Fibroblast of skin of scalp (primary cell): ENCODE measurements at places on chromosomes 5 and 9.

GRCh38 chr5:42108468-42108867 is 183.4 kb downstream of the FBXO4 start:
- DNase-seq, result no peak

- no peak for DNase-seq
These were observed 74.1 kb downstream of the GALNT10 start for GRCh38 chr5:154264549-154265196.

DNA sequence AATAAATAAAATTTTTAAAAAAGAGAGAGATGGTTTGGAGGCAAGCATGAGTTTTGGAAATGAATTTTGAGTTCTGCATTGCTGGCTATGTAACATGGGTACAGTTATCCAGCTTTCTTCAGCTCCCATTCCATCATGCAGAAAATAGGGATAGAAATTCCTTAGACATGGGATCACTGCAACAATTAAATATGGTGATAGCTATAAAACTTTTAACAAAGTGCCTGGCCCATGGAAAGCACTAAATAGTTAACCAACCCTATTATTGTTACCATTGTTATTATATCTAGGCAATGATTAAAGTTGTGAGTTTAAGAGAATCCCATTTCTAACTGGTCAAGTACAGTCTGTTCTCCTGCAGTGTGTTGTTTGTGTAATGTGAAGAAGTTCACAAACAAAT is 115.4 kb upstream of the GAS1 start:
- DNase-seq, result peak; percentile 21

DNA sequence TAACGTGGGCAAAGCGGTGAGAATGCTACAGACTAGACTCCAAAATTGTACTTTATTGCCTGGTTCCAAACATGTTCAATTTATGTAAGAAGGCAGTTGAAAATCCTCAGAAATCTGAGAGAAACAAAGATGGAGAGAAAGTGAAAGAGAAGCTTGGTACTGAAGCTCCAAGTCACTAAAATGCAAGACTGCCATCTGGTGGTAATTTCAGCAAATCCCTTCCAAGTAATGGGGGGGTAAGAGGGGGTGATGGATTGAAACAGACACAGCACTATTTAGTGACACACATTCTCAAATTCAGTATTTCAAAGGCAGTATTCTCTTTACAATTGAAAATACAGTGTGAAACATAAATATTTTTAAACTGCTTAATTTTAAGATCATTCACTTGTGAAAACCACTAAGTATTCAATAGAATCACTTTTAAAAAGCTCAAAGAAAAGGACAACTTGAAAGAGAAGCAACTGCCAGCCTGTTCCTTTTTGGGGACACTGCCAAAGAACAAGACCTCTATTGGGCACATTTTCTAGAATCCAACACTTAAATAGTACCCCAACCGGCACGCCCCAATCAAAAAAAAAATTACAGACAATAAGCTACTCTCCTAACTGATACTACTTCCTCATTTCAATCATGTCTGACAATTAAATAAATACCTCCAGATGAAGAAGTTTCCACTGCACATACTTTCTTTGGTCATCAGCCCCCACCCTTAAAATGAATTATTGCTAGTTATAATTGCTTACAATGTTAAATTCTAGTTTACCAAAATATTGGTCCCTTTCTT is 131.5 kb downstream of the AGTPBP1 start:
- DNase-seq, result peak; percentile 80

DNA sequence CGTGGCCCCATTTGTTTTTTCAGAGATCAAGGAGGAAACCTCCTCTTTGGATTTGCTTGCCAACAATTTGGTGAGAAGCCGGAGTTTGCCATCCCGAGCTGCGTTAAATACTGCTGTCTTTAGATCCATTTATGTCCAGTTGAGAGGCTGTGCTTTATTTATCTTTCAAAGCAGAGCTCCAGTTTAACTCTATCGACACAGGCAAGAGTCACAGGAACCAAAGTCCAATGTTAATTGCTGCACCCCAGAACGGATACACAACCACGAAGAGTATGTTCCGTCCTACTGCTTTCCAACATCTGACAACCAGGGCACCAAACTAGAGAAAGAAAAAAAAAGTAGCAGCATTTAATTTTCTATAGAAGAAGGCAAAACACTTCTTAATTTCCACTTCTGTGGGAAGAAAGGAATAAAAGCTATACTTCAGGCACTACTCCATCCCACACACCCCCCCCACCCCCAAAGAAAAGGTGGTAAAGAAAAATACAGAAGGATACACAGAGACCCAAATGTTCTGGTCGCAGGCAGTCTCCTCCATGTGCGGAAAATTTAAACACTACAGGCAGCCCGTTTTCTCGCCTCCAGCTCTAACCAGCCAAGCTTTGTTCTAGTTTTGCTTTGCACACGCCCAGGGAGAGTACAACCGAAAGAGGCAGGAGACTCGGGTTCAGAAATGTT is 1.1 kb downstream of the FEM1C start:
- peak; percentile 55 for DNase-seq

DNA sequence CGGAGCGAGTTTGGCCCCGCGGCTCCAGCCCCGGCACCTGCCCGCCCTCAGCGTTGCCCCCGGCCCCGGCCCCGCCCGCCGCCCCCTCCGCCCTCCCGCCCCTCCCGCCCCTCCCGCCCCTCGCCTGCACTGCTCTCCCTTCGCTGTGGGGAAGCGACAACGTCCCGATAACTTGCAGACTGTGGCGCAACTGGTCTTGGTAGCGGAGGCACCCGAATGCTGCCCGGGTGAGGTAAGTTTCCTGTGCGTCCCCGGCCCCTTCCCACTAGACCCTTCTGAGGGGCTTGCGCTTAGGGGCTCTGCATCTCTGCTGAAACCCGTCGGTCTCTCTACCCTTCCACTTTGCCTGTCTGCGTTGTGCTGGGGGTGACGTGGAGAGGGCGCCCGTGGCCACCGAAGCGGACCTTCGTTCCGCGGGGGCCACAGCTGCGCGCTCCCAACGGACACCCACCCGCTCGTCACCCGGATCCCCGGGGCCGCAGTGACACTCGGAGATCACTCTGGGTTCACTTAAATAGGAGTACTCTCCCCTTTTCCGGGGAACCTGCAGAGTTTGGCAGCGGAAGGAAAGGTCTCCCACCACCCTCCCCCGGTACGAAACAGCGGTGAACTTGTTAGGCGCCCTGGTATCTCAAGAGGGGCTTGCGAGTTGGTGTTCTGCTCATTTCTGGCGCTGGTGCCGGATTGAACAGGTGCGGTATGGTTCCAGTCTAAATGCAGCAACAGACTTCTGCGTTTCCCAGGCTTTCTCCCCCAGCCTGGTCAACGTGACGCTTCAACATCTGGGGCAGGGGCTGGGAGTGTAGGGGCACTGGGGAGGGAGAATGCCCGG is 707 bp downstream of the PIP5K1B start:
- no peak for DNase-seq

- peak; percentile 60 for DNase-seq
These were observed 339.2 kb downstream of the GLIS3 start for GRCh38 chr9:3960661-3961144.

DNA sequence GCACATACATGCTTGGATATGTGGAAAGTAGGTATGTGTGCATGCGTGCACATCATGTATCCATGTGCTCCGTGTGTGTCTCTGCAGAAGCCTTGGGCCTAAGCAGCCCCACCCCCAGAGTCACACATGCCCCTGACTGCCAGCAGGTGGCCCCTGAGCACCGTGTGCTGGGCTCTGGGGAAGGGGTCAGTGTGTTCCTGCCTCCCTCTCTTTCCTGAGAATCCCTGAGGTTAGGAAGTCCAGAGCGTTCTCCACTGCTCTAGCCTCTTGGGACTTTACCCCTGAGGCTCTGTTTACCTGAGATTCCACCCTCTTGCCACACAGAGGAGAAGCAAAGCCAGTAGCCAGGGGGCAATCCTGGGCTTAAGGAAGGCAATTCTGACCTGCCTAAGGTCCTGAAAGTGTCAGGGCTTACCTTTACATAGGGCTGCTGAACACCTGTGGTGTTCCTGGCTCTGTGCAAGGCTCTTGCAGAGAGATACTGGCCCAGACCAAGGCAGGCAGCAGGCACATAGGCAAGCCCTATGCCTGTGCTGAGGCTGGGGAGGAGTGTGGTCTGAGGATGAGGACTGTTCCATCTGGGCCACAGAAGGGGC is 207.3 kb downstream of the TMEM38B start:
- peak; percentile 66 for DNase-seq

DNA sequence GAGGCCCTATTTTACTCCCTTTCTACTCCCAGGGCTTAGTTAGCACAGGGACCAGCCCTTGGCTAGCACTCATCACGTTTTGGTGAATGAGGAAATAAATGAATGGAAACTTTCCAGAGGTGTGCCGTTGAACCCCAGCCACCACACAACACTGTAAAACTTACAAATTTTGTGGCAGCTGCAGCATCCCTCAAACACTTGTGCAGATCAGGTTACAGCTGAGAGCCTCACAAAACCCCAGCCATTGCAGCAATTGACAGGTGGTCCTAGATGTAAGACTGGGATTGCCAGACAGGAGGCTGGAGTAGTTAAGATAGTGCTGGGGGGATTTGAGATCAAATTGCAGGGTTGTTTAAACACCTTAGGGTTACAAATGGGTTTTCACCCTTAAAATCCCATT is 482.2 kb upstream of the KIF2A start:
- DNase-seq, result no peak

DNA sequence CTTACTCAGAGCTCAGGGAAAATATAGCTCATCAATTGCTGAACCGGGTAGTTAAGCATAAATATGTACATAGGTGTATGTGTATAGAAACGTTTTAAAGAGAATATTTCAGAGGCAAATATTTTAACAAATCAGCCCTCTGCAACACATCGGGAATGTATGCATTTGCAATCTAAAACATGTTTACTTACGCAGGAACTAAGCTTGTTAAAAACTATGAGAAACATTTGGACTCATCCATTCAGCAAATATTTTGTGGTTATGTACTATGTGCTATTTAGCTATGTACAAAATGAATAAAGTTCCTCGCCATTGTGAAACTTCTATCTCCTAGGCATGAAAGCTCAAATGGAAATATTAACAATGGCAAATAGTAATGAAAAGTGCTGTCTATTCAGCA is 469.9 kb downstream of the ARHGEF28 start:
- DNase-seq, result peak; percentile 86

DNA sequence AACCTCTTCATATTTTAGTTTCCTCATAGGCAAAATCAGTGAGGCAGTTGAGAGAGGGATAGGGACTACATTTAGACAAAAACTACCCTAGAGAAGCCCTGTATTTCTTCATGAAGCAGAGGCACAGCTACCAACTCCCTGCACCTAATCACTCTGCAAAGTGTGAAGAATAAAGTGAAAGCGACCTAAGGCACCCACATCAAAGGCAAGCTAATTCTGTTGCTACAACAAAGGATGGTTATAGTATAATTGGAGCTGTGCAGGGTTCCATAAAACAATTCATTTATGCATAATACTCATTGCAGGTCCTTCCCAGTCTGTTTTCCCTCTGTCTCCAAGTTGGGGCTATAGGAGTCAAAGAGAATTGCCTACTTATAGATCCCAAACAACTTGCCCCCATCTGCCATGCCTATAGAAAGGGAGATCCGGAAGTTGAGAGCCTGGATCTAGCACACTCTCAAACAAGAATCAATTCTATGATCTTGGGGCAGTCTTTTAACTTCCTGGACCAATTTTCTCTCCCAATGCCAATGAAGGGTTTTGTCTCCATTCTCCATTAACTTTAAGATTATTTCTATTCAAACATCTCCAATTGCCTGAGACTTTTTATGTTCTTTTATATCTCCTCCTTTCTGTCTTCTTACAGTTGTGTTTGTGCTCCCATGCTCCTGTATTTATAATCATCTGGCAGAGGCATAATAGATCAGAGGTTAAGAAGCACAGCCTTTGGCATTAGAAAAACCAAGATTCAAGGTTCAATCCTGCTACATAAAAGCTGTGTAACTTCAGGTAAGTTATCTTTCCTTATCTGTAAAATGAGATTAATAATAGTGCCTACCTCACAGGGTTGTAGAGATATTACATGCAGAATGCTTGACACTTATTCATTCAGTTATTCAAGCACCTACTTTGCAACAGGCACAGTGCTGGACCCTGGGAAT is 56.0 kb upstream of the PTGER4 start:
- no peak for DNase-seq

- peak; percentile 20 for DNase-seq
These were observed 246.8 kb upstream of the DAB2 start for GRCh38 chr5:39671561-39671961.

GRCh38 chr9:19229595-19230354 is 718 bp upstream of the DENND4C start:
- no peak for DNase-seq

DNA sequence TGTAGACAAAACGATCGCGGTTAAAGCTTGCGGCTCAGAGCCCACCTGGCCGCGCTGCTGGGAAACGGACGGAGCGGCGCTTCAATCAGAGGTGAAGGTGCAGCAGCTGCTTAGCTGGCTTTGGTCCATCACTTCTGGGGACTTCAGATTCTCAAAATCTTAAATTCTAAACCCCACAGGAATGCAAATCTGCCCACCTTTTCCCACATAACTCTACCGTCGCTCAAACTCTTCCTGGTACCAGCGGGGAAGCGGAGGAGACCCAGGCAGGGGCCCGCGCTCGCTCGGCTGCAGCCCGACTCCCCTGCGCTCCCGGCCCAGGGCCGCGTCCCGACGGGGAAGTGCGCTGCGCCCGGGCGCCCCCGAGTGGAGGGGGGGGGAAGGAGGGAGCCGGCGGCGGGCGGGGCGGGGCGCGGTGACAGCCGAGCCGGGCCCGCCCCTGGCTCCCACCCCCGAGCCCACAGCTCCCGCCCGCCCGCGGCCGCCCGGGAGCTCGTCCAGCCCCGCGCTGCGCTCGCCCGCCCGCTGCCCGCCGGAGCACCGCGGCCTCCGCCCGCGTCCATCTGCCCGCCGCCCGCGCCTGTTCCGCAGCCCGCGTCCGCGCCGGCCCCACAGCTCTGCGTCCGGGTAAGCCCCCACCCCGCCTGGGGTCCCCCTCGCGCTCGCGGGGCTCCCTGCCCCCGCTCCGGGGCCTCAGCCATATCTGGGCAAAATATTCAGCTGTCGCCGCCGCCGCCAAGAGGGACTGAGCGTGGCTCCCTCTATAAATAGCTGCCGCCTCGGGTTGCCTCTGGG is at the start of gene TMOD1:
TMOD1 (plus strand) TSS at position 490 of the 795 bp plus-strand sequence. CDS start 22,523 bp downstream, outside the sequence.
- peak; percentile 21 for DNase-seq

DNA sequence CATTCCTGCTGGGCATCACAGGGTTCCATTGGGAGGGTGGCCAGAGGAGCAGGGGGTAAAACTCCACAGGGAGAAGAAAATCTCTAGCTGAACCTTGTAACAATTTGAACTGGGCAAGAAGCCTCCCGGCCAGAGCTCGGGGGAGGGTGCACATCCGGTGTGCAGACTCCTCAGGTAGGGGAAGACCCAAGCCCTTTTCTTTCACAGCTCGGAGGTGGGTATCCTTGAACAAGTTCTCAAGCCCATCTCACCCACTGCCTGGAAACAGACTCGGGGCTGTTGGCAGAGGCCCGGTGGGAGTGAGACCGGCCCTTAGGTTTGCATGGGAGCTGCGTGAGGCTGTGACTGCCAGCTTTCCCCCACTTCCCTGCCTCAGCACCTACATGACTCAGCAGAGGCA is 111.5 kb upstream of the IL7R start:
- no peak for DNase-seq

DNA sequence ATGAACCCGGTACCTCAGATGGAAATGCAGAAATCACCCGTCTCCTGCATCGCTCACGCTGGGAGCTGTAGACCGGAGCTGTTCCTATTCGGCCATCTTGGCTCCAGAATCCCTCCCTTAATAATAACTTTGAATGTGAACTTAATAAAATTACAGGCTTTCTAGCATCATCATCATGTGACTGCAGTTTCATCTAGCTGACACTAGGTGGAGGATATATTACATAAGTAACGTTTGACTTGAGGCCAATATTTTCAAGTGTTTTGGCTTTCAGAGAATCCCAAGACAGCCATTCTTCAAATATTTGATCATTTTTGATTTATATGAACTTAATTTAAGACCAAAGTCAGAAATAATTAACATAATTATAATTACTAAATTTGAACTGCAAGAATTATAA is 474.9 kb upstream of the CDH10 start:
- no peak for DNase-seq
